Nephron progenitor cell (in vitro differentiated cells): ENCODE measurements at places on chromosomes 12 and 14.
A peak's percentile ranks its signal among the peaks of the same experiment; 100 is the strongest.

DNA sequence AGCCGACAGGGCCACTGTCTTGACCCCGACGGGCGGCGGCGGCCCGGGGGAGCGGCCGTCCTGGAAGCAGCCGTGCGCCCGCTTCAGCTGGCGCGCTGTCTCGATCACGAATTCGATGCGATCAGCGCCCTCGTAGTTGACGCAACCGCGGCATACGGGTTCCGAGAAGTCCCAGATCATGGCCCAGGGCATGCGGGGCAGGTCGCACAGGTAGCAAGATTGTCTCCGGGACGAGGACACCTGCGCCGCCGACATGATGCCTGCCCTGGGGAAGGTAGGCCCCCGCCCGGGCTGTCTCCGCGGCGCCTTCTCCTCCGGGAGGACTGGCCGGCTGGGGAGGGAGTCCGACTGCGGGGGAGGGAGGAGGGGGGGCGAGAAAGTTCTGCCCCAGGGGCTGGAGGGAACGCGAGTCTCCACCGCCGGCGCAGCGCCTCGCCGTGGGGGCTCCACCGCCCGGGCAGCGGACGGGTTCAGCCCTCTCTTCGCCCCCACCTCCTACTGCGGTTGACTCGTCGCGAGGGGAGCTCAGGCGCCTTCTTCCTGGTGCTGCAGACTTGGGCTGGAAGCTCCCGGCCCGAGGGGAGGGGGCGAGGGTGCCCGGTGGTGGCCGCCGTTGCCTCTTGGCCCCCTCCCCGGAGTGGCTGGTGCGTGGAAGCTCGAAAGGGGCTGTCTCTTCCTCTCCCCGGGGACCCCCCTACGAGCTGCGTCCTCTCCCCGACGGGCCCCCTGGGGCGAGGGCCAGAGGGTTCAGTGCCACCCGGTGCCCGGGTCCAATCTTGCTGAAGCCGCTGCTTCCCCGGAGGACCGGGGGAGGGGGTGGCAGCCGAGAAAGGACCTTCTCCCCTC is 747 bp downstream of the IRF2BPL start:
- peak; percentile 58 for DNase-seq

GRCh38 chr14:21990116-21990515 is 316.5 kb upstream of the OR4E1 start:
- DNase-seq = no peak

GRCh38 chr12:131882804-131883520 is 11.5 kb upstream of the ULK1 start:
- no peak for DNase-seq

DNA sequence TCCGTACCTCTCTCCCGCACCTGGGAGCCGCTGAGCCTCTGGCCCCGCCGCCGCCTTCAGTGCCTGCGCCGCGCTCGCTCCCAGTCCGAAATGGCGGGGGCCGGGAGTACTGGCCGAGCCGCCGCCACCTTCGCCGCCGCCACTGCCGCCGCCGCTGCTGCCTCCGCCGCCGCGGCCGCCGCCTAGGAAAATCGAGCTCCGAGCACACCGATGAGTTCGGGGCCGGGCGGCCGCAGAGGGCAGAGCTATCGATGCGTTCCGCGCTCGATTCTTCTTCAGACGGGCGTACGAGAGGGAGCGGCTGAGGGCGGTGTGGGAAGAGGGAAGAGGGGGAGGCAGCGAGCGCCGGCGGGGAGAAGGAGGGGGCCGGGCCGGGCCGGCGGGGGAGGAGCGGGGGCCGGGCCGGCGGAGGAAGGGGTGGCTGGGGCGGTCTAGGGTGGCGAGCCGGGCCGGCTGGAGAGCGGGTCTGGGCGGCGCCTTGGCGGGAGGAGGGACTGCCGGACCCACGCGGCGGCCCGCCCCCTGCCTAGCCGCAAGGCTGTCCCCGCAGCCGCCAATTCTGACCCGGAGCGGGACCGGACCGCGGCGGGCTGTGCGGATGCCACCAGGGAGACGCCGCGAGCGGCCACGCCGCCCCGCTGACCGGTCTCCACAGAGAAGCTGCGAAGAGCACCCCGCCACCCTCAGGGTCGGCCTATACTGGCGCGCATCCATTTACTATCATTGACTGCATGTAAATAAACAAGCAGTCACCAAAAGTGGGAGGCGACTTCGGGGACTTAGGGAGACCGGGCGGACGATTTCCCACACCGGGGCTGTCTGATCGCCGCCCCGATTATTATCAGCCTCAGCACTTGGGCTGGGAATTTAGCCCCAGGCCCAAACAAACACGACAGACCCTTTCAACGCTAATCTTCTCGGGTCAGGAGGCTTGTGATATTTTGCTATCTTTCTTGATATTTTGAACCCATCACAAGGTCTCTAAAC is at the start of gene KRAS:
Gene KRAS (minus strand): TSS at position 186 of the 987 bp plus-strand sequence.
- DNase-seq = peak; percentile 96

DNA sequence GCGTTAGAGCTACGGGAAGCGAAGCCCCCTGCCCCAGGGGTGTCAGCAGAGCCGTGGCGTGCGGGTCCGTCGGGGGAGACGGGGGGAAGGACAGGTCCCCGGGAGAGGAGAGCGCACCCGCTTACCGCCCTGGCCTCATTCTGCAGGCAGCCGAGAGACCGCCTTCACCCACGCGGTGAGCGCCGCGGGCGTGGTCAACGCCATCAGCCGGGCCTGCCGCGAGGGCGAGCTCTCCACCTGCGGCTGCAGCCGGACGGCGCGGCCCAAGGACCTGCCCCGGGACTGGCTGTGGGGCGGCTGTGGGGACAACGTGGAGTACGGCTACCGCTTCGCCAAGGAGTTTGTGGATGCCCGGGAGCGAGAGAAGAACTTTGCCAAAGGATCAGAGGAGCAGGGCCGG is 10.5 kb downstream of the WNT5B start:
- DNase-seq = no peak

- DNase-seq = no peak
Measured at GRCh38 chr14:22338917-22339715, 249.9 kb downstream of the DAD1 start.

DNA sequence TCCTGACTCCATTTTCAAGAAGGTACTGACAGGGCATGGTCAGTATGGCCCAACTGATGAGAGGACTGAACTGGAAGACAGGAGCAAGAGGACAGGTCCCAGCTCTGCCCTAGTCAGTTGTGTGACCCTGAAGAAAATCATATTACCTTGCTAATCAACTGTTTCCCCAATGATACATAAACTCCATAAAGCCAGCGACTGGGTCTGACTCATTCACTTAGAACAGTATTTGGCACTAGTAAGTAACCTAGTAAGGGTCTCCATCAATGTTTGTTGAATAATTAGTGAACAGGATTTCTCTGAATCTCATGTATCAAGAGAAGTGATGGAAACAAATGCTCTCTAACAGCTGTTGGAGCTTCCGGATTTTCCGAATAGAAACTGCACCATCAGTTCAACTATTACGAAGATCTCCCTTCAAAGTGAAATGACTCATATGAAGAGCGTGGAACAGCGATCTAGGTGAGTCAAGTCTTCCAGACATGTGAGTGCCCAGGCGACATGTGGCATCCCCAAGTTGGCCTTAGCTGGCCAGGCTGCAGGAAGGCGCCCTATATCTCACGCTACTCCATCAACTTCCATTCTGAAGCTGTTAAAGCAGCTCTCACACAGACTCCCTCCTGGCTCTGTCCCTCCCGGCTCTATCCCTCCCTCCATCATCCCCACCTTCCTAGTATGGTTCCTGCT is 94.5 kb downstream of the TTC7B start:
- DNase-seq = no peak

DNA sequence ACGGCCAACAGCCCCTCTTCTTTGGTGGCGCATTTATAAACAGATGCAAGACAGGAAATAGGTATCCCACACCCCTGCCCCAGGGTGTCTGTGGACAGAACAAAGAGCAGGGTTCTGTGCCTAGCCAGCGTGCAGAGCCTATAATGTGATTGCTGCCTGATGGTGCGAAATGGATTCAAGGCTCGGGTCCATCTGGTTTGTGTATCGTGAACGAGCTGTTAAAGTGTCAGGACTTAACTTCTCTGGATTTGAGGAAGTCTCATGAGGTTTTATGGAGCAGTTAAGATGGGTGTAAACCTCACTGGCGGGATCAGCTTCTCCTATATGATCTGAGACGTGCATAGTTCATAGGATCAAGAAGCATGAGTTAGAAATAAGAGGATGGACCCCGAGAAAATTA is 388.7 kb upstream of the TBX3 start:
- DNase-seq = no peak

DNA sequence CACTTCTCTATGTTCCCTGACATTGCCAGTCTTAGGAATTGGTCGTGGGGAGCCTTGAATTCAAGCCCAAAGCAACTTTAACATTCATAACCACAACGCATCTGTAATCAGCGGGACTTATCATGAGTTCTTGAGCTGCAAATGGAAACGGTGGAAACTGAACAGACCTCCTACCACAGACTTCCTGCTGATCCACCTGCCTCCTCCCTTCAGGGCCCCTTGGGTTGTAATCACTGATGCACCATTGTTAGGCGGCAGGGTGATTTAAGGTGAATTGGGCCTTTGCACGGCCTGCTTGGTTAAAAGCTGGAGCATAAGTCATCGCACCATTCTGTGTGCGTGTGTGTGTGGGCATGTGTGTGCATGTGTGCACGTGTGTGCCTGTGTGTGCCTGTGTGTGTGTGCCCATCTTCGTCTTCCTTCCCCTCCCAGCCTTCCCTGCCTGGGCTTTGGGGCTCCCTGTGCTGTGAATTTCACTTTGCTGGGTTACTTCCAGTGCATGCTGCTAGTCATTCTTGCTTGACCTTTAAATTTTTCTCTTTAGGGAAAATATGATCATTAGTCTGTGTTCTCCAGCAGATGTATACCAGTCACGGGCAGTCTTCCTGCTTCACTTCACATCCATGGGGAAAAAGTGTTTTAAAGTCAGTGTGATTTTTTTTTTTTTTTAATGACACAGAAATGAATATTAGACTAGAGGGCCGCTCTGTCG is 29.1 kb downstream of the CHST11 start:
- no peak for DNase-seq

DNA sequence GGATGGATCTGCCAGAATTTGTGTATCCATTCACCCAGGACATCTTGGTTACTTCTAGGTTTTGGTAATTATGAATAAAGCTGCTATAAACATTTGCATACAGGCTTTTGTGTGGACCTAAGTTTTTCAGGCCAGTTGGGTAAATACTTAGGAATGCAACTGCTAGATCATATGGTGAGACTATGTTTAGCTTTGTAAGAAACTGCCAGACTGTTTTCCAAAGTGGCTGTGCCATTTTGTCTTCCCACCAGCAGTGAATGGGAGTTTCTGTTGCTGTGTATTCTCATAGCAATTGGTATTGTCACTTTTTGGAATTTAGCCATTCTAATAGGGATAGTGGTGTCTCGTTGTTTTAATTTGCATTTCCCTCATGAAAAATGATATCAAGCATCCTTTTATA is 133.0 kb downstream of the KIF26A start:
- no peak for DNase-seq

GRCh38 chr12:69433653-69434052 is 36.5 kb upstream of the FRS2 start:
- DNase-seq = no peak

DNA sequence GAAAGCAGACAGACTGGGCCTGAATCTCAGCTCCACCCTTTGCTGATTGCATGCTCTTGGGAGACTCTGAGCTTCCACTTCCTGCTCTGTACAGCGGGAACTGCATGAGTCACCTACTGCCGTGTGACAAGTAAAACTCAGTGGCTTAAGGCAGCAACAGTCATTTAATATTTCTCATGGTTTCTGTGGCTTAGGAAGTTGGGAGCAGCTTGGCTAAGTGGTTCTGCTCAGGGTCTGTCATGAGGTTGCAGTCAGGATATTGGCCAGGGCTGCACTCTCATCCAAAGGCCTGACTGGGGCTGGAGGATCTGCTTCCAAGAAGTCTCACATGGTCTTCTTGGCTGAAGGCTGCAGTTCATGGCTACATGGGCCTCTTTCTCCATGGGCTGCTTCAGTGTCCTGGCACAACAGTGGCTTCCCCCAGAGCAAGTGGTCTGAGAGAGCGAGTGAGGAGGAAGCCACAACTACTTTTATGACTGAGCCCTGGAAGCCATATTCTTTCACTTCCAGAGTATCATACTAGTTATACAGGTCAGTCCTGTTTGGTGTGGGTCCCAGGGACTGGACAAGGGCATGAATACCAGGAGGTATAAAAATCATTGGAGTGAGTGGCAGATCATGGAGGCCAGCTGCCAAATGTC is 49.7 kb downstream of the FAM222A start:
- DNase-seq = no peak

- DNase-seq = no peak
Measured at GRCh38 chr12:116466536-116466935, 92.6 kb upstream of the MAP1LC3B2 start.

DNA sequence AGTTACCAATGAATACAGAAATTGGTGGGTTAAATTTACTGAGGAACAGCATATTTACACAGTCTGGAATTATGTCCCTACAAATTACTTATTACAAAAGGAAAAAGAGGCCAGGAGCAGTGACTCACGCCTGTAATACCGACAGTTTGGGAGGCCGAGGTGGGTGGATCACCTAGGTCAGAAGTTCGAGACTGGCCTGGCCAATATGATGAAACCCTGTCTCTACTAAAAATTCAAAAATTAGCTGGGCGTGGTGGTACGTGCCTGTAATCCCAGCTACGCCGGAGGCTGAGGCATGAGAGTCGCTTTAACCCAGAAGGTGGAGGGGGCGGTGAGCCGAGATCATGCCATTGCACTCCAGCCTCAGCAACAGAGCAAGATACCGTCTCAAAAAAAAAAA is 52.6 kb downstream of the HECTD1 start:
- no peak for DNase-seq

DNA sequence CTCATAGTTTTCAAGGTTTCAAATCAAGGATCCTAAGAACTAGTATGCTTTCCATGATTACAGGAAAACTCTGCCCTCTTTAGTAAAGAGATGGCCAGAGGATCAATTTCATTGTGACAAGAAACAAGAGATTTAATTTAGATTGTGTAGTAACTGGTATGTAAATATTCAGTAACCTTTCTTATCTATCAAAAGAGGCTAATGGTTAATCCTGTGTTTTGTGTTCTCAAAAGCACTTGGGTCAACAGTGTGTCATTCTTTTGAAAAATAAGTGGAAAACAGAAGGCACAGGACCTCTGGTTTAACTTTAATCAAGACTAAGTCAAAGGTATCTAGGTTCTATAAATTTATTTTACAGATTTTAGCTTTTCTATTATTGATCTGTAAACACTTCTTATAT is 56.6 kb upstream of the ERGIC2 start:
- DNase-seq = no peak

DNA sequence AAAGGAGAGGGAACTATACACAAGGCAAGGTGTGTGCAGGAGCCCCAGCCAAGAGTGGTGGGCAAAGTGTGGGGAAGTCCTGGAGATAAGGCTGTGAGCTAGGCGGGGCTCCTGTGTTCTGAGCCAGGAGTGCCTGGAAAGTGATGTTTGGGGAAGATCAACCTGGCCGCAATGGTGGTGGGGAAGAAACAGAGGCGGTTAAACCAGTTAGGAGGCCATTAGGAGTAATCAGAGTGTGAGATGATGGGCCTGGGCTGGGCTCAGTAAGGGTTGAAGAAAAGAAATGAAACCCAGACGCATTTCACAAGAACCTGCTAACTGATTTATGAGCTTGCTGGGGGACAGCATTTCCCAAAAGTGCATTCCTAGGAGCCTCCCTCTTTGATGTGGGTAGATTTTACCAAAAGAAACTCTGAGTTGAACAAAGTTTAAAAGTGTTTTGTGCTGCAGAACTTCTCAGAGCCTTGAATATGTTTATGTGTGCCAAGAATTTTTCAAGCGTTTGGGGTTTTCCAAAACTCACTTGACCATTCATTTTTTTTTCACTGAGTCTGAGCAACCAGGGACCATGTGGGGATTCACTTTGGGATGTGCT is 34.2 kb upstream of the LRP1-AS start:
- DNase-seq = no peak

GRCh38 chr12:88518863-88519403 is 61.3 kb downstream of the KITLG start:
- DNase-seq = no peak
